ENCODE measurements at places on chromosomes 16 and 17.

GRCh38 chr16:66020642-66021041, 345.8 kb upstream of the CDH5 start:
- DNase-seq = no peak

GRCh38 chr16:65413861-65414260, 292.0 kb upstream of the CDH11 start:
- DNase-seq = no peak

DNA sequence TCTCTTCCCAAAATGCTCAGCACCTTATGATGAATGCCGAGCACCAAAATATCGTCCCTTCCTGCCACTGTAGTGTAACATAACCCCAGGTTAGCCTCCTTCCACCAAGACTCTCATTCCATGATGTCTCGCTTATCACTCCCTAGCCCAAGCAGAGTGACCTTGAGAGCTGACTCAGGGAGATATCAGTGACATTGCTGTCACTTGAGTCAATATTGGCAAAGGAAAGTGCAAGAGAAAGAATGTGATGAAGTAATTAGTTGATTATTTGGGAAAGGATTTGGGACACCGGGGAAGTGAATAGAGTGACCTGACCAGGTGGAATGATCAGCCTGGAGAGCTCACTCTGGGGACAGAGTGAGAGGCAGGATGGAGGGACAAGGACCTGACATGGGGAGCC, 2.6 kb upstream of the ANKFN1 start:
- DNase-seq = no peak

DNA sequence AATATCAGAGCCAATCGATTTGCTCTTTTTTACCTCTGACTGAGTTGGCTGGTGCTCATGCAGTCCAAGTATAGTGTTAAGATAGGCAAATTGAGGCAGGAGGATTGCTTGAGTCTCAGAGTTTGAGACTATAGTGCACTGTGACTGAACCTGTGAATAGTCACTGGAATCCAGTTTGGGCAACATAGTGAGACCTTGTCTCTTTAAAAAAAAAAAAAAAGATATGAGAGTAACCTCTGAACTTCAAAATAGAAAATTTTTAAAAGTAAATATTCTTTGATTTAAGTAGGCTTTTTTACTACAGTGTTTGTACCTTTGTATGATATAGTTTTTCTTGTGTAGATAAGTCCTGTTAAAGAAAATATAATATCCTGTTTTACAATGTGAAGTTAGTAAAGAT, 3.4 kb downstream of the CCP110 start:
- DNase-seq = no peak

- DNase-seq = no peak
Measured at GRCh38 chr17:9350080-9350479, 225.5 kb downstream of the STX8 start.

- no peak for DNase-seq
Measured at GRCh38 chr17:4505187-4505586, 6.5 kb downstream of the SPNS2 start.

DNA sequence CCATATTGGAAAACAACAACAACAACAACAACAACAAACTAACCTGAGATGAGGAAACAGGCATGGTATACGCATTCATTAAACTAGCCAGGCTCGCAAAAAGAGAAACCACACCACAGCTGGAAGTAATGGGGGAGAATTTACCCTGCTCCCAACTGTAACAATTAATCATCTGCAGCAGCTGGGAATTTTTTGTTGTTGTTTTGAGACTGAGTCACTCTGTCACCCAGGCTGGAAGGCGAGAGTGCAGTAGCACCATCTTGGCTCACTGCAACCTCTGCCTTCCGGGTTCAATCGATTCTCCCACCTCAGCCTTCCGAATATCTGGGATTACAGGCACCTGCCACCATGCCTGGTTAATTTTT, 16.3 kb downstream of the PRPSAP1 start:
- DNase-seq = no peak

DNA sequence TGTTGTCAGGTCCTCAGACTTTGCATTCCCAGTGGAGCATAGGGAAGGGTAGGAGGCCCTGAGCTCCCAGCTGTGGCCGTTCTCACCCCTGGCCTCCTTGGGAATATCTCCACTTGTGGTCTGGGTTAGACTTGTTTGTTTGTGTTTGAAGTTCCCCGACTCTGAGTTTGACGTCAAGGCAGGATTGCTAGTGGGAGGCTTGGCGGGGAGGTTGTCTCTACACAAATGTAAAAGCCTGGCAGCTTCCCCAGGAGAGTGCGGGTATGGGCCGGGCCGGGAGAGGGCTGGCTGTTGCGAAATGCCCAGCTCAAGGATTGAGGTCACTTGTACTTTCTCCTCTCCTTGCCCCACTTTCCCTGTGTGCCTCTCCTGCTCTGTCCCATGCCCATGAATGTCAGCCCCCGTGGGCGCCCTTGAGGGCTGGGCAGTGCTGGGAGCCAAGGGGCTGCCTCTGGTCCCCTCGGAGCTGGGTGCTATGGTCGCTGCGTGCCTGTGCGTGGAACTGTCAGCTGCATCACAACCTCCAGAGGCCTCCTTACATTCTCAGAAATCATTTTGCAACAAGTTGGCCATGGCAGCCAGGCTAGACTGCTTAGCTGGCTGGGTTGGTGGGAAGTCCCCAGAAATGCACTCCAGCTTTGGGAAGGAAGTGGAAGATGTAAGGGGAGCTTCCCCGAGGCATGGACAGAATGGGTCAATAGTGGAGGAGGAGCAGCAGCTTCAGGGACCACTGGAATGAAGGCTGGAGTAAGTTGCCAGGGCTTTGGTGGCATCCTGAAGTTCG, 84.3 kb downstream of the KSR1 start:
- no peak for DNase-seq

DNA sequence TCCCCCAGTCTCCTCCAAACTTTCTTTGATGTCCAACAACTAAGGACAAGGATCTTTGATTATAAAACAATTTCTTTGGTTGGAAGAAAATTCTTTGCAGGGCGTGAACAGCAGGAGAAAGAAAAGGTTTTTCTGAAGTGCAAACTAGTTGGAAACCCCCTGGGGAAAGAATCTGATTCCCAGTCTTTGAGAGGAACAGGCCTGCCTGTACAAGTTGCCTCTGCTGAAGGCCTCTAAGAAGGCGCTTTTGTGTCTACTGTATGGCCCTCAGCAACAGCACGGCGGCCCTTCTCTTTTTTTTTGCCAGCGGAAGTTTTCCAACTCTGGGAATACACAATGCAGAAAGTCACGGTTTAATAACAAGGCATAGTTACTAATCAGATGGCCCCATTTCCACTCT, 14.0 kb downstream of the RNF43 start:
- DNase-seq = no peak

DNA sequence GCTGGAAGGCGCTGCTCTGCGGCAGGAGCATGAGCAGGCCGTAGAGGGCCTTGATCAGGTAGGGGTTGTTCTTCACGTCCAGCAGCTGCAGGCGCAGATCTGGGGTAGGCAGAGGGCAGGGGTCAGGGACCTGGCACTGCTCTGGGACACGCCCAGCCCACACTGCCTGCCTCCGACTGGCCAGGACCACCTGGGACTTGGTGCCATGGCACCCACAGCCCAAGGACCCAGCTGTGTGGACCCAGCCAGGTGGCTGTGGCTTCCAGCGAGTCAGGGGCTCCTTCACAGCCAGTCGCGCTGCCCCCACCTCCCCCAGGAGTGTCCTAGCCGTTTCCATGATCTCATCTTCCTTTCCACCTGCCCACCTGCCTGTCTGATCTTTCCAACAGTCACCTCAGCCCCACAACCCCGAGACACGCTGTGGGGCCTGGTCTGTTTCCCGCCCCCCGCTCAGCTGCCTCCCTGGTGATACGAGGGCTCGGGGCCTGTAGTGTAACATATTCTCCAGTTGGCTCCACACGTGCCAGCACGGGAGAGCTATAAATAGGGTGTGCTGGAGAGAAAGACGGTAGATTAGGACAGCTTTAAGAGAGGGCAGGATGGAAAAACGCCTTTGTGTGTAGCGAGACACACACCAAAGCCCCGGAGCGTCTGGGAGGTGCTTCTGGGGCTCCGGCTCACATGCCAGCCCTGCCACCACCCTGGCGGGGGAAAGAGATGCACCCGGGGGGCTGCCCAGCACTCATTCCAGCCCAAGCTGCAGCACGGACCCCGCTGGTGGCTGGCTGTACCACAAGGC, 7.2 kb upstream of the MTSS2 start:
- DNase-seq = no peak

DNA sequence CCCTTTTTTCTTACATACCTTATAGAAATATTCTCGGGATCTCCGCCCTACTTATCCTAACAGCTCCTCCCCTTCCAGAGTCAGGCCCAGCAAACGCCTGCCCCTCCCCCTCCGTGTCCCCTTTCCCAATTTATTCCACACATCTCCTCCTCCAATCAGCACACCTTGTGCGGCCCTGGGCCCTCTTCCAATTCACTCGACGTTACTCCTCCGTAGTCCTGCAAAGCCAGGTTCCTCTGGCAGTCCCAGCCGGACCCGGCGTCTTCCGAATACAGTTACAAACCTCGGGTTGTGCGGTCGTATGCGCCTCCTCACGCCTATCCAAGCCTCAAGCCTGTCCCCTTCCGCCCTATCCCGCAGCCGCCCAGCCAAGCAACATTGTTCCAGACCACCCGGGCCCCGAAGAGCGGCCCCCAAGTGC, 677 bp downstream of the CBX1 start:
- DNase-seq = peak; percentile 49

- DNase-seq = no peak
Measured at GRCh38 chr17:3966720-3967363, 2.6 kb upstream of the ATP2A3 start.

DNA sequence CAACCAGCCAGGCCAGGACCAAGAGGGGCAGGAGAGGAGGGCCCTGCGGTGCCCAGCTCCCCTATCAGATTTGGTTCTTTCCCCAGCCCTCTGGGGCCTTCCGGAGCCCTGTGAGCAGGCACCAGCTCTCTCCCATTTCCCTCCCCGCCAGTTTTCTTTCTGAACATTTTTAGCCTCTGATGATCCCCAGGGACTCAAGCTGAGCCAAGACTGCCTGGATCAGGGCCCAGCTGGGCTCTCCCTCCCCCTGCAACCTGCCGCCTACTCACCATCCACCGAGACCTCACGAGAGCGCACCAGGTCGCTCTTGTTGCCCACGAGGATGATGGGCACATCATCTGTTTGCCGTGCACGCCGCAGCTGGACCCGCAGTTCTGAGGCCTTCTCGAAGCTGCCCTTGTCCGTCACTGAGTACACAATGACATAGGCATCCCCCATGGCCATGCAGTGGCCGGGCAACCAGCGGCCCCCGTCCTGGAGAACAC, 2.0 kb downstream of the RRAD start:
- DNase-seq = no peak

- no peak for DNase-seq
Measured at GRCh38 chr17:149231-149630, 11.9 kb downstream of the SCGB1C2 start.

DNA sequence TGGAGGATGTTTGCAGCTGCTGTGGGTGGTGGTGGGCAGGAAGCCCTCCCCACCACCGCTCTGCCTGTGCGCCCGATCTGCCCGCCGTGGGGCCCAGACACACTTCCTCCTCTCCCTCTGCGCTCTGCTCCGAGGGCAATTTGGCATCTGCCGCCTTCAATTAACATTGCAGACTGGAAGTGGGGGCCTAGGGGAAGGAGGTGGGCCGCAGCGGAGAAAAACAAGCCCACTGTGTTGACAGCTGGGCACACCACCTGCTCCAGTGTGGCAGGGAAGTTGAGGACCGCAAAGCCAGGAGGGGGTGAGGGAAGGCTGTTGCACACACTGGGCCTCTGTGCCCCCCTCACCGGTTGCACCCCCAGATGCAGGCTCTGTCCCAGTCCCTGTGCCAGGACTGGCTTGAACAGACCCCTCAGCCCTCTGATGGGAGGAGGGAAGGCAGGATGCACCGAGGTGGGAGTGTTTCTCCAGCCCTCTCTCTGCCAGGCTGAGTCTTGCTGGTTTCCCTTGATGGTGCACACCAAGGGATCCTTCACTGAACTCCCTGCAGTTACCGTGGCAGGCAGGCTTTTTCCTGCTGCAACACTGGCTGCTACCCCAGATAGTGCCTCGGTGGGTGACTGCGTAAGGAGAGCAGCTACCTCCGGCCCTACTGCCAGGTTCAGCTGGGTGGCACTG, 72.8 kb upstream of the MED9 start:
- no peak for DNase-seq

GRCh38 chr17:28916302-28916934, 13.5 kb upstream of the DHRS13 start:
- peak; percentile 6 for DNase-seq

- DNase-seq = peak; percentile 81
Measured at GRCh38 chr17:81097134-81097942, 62.4 kb downstream of the BAIAP2 start.

GRCh38 chr17:10821054-10821453, 16.8 kb downstream of the PIRT start:
- DNase-seq = no peak

- DNase-seq = no peak
Measured at GRCh38 chr16:24036038-24036543, 200.3 kb downstream of the PRKCB start.

DNA sequence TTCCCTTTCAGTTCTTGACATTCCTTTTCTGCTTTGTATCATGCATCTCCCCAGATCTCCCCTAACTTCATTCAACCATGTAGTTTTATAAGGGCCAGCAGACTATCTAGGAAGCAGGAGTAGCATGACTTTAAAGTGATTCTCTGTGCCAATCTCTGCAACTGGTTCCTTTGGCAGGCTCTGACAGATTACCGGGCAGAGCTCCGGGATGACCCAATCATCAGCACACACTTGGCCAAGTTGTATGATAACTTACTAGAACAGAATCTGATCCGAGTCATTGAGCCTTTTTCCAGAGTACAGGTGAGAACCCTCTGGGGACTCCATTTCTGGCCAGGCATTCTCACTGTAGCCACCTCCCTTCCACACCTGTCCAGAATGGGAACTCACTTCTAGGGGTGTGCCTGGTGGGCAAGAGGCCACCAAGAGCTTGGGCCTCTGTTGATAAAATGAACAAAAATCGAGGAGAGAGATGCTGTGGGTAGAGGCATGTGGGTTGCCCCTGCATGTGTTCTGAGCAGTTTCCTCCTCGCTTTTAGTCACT, 7.6 kb upstream of the CDK5R1 start:
- DNase-seq = no peak

GRCh38 chr16:83652943-83653342, 154.8 kb upstream of the HSBP1 start:
- no peak for DNase-seq

All from NCI-H1930 (cell line).